Motor neuron (in vitro differentiated cells): ENCODE measurements at places on chromosomes 7 and 10. TPM values are rescaled to one million over a fixed set of nuclear protein-coding genes. Genes with fewer than 3 reads are reported as not detected.

Gene ASB15
- total RNA-seq = 0.15 TPM in 1 of 2 replicates, not detected in the other

Gene UPK3B
- total RNA-seq = 0.30 and 0.56 TPM in 2 replicates

Gene AMZ1
- total RNA-seq = 3.3 and 3.7 TPM in 2 replicates

Gene OR6V1
- not detected in 2 replicates for total RNA-seq

Gene BRI3
- total RNA-seq = 72.6 and 75.9 TPM in 2 replicates

Gene GRM8
- 4.0 and 5.7 TPM in 2 replicates for total RNA-seq

Gene DNAH11
- total RNA-seq = 1.8 and 2.2 TPM in 2 replicates

Gene ITGA8
- 17.9 and 18.7 TPM in 2 replicates for total RNA-seq

Gene CLCN1
- 0.16 and 0.25 TPM in 2 replicates for total RNA-seq

Gene LRGUK
- total RNA-seq = 1.7 and 1.8 TPM in 2 replicates

Gene TSPAN12
- total RNA-seq = 4.9 and 5.6 TPM in 2 replicates

Gene MOGAT3
- 0.13 TPM in 1 of 2 replicates, not detected in the other for total RNA-seq

Gene CYP3A4
- total RNA-seq = 0.11 and 0.44 TPM in 2 replicates

Gene ADIRF
- total RNA-seq = 58.1 and 63.7 TPM in 2 replicates

Gene SFTPA1
- total RNA-seq = 0.07 and 0.37 TPM in 2 replicates

Gene MALRD1
- total RNA-seq = 0.16 and 0.38 TPM in 2 replicates

Gene UNCX
- 0.09 and 0.13 TPM in 2 replicates for total RNA-seq

Gene NUTM2E
- total RNA-seq = 1.7 and 2.0 TPM in 2 replicates
